ENCODE measurements at places on chromosomes 16 and 17.
A peak's percentile ranks its signal among the peaks of the same experiment; 100 is the strongest.

GRCh38 chr17:38572669-38573365 lies 32.9 kb downstream of the SRCIN1 start:
- DNase-seq = no peak

DNA sequence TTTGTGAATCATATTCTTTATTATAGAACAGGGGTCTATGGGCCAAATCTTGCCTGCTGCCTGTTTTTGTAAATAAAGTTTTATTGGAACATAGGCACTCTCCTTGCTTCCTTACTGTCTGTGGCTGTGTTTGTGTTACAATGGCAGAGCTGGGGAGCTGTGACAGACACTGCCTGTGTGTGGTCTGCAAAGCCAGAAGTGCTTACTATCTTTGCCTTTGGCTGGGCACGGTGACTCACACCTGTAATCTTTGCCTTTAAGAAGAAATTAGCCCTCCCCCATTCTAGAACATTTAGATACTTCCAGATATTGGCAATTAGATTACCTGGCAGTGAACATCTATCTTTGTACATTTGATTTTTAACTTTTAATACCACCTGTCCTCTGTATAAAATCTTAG lies 308.3 kb downstream of the FOXL1 start:
- DNase-seq = no peak

DNA sequence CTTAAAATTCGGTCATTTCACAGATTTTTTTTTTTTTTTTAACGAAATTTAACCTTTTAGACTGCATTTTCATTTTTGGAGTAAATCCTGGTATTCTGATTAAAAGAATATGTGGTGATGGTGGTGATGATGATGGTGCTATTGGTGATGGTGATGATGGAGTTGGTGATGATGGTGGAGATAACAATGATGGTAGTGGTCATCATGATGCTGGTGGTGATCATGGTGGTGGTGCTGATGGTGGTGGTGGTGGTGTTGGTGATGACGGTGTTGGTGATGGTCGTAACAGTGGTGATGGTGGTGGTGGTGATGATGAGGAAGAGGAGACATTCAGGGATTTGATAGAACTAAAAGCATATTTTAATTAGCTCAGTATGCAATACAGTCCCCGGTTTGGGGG lies 84.0 kb downstream of the TNRC6C start:
- DNase-seq = no peak

- no peak for DNase-seq
Observed at GRCh38 chr16:8795091-8795490, 2.3 kb downstream of the TMEM186 start.

DNA sequence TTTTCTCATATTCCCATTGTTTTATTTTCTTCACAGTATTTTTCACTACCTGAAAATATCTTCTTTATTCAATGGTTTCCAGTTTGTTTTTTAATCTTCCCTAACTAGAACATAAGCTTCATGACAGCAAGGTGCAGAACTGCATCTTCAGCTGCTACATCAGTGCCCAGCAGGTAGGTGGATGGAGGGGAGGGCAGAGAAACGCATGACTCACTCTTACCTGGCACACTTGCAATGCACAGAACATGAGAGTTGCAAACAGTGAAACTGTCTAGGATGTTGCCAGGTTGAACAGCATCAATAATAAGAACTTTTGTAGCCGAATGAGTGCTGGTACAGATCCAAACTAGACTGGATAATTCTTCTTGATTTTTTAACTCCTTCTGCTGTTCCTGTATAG lies 127.1 kb downstream of the SPAG9 start:
- no peak for DNase-seq

GRCh38 chr17:29958947-29959657 lies 17.7 kb downstream of the EFCAB5 start:
- no peak for DNase-seq

DNA sequence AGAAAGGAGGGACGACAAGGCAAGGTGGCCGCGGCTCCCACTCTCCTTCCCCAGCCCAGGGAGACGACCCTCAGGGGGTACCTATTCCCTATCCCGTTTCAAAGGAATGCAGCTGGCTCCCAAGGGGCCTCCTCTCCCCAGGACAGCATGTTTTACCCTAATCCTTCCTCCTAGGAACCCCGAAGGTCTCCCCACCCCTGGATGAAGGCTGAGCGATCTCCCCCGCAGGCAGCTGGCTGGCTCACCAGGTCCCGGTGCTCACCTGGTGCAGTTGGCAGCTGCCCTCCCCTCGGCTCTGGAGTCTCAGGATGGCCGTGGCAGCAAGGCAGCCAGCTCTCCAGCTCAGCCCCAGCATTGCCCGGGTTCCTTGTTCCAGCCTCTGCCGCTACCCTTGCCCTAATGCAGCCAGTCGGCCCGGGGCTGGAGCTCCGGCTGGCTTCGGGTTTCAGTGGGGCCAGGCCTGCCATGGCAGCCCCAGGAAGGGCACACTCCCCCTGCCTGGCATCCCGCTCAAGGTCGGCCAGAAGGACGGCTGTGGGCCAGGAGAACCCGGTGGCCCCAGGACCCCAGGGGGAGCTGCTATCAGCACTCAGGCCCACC lies 4.6 kb downstream of the CLUH start:
- no peak for DNase-seq

DNA sequence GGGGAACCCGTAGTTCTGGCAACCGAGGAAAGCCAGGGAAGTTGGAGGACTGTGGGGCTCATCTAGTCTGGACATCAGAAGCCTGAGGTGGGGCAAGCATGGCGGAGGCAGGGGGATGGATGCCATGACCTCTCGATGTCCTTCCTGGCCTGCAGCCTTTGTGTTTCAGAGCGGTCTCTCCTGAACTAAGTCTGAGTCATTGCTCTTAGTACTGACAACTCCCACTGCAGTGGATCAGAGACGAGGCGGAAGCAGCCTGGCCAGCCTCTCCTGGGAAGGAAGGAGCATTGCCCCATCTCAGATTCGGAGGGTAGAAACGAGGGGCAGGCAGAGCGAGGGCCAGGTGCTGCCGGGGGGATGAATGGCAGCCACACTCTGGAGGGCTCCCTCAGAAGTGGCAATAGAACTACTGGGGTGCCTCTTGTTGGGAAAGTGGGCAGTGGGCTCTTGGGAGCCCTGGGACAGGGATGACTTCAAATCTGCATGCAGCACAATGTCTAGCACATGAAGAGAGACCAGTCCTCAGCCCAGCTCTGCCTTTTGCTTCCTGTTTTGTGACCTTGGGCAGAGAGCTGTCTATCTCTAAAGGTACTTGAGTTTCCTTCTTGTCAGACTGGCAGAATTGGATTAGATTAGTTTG lies 3.6 kb upstream of the STAC2 start:
- DNase-seq = no peak

DNA sequence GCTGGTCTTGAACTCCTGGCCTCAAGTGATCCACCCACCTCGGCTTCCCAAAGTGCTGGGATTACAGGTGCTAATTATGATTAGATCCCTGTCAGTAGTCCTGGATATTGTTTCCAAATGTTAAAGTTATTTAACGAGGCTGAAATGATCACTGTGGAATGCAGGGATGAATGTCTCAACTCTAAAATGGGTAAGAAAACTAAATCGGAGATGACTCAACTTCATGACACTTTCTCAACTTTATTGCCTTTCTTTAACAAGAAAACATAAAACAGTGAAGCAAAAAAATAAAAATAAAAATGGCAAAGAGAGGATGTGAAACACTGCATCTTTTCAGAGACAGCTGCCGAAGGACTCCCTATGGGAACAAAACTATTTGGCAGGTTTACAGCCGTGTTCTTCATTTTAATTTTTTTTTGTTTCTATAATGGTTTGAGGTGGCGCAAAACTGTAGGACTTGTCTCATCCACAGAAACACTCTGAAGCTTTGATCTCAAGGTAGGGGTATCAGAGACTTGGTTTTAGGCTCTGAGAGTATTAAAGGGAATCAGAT lies 382.0 kb downstream of the GRIN2A start:
- no peak for DNase-seq

DNA sequence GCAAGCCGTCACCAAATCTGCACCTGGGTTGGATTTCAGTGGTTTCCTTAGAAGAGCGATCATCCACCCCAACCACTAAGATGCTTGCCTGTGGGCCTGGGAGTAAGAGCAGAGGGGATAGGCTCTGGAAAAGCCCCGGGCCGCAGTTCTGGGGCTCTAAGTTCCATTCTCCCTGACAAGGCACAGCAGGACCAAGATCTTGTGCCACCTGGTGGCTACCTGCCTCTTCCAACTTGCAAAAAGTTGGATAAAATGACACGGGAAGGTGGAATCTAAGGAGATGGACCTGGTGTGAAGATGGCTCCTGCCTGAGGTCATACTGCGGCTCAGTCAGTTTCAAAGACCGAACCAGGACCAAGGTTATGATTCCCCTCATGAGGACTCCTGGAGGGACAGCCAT lies 42.3 kb downstream of the ABCC12 start:
- no peak for DNase-seq

- peak; percentile 27 for DNase-seq
Observed at GRCh38 chr17:8630227-8630801, at the start of gene MYH10. MYH10 (minus strand) TSS chr17:8630725; CDS start chr17:8623246, 7,479 bp downstream.

- peak; percentile 64 for DNase-seq
Observed at GRCh38 chr16:1723450-1724147, 17.6 kb downstream of the MAPK8IP3 start.

DNA sequence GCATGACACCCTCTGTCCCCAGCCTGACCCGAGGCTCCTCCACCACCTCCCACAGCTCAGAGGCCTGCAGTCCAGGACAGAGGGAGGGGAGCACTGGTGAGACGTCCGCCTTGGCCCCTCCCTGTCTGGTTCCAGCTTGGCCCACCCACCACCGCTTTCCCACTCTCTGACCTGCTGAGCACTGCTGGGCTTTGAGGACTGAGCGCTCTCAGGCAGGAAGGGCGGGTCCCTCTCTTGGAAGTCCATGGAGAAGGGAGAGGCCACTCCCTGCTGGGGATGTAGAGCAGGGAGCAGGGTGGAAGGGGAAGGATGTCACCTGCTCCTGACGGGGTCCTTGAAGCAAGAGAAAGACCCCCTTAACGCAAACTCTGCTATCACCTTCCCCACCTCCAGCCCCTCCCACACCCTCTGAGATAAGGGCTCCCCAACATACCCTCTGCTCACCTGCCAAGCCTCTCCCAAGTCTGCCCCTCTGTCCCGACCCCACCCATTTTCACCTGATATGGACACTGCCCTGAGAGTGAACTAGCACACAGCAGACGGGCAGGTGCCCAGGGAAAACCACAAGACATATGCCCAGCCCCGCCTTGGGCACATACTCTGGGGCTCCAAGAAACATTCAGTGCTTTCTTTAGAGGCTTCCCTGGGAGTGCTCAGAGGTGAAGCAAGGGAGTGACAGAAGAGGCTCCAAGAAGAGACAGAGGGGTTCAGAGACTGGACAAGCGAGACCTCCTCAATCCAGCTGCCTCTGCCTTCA lies 1.4 kb downstream of the OSBPL7 start:
- no peak for DNase-seq

DNA sequence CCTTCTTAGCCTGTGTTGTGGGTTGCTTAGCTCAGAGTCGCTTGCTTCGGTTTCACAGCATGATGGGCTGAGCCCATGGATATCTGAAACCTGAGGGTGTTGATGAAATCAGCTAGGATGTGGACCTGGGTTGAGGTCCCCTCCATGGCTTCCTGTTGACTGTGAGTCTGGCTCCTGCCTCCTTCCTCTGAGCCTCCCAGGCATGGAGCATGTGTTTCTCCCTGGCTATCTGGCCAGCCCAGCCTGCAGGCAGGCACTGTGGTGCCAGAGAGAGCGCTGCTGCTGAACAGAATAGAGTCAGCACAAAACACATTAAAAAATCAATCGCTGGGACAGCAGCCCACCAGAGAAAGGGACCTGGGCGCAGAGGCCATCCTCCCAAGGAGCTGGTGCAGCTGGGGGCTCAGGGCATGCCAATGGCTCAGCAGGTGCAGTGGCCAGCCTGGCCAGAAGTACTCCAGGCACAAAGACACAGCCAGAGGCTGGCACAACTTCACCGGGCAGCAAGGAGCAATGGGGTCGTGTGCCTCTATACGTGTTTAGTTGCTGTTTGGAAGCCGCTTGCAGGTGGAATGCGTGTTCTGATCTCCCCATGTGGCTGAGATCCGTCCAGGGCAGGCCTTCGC lies 28.3 kb upstream of the GPRC5C start:
- DNase-seq = no peak

DNA sequence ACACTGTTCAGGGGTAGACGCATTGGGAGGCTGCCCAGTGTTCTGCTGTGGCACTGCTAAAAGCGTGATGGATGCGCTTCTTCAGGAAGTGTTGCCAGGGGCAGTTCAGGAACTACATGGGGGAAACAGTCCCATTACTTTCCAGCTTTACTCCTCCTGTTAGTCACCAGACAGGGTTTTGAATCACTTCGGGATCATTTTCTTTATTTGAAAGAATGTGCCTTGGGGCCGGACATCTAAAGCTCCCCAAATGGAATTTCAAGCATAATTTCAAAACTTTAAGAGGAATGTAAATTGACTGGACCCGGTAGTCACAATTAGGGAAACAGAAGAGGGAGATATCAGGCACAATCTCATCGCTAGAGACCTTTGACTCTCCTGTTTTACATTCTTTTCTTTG lies 1.3 kb upstream of the KRTAP2-1 start:
- DNase-seq = no peak

GRCh38 chr17:48095611-48096010 lies 5.7 kb downstream of the CBX1 start:
- no peak for DNase-seq

- DNase-seq = no peak
Observed at GRCh38 chr17:43372273-43372911, 26.4 kb upstream of the ARL4D start.

- DNase-seq = no peak
Observed at GRCh38 chr17:19948116-19948943, 29.3 kb downstream of the AKAP10 start.

GRCh38 chr16:56591377-56592060 lies 2.2 kb downstream of the MT3 start:
- DNase-seq = peak; percentile 14

DNA sequence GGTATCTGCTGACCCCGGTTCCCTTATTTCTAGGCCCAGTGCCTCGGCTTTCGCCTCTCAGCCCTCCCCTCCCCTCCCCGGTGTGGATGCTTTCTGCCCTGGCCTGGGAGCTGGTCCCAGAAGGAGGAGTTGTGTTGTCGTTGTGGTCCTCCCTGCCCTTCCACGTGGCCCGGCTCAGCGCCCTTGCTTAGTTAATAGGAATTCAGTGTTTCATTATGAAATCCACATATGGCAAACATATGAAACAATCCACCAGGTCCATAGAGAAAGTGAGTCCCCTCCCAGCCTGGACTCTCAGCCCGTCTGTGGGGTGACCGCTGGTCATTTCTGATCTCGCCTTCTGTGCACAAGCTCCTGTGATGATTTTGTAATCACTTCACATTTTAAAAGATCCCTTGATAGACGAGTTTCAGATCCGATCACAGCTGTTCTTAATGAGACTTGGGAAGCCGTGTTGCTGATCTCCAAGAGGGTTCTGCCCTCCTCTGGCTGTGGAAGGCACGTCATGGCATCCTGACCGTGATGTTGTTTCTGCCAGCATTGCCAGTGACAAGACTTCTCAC lies 112.1 kb downstream of the BANP start:
- no peak for DNase-seq

DNA sequence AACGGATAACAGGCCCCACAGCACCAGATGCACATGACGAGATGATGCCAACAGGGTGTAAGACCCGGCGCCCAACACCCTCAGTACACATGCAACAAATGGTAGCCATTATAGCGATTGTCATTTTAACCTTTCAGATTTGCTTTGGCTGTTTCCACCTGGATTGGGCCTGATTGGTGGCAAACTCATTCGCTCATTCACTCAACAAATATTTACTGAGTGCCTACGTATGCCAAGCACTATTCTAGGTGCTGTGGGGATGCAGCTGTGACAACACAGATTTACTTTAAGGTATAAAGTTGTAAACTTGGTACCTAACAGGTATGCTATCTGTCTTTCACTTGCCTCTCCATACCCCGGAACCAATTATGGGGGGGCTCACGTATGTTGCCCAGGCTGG lies 66.8 kb downstream of the SRCIN1 start:
- no peak for DNase-seq

Data from stimulated activated CD8-positive, alpha-beta memory T cell treated with anti-CD3 and anti-CD28 coated beads, Interleukin-4, amount 100 ng/mL, for 48 hours (primary cell).